ENCODE measurements at places on chromosomes 2 and 18.

DNA sequence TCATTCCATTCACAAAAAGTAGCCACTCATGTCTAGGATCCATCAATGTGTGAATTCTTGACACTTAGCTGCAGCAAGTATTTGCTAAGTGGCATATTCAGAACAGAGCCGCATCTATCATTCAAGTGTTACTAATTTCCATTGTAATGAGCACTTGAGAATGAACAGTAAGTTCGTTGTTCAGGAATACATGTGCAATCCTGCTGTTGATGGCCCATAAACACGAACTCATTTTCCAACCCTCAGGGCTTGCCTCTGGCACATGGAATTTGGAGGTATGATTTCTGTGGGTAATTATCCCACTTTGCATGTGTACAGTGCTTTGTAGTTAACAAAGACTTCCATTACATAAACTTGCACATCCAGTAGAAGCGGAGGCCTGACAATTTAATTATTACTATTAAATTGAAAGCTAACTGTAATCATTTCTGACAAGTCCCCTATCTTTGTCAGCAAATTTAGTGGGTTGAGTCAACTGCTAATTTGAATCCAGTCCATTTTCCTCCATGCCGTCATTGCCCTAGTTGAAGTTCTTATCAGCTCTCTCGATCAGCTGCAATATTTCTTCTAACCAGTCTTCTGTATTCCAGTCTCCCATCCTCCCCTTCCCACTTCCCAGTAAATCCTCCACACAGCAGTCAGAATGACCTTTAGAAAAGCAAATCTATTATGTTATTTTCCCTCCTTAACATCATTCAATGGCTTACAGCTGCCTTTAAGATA lies 116.0 kb upstream of the AQP4 start:
- no peak for DNase-seq

DNA sequence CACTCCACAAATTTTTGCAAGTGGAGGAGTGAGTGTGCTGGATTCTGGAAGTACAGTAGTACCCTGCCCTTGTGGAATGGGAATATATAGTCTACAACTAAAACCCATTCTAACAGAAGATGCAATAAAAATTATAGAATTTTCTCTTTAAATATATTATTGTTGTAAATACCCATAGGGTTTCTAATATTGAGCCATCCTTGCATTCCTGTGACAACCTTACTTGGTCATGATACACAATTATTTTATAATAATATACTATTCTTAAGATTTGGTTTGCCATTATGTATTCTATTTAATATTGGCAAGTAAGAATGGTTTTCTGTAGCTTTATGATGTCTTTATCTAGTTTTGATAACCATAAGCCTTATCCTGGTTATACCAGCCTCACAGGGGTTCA lies 52.2 kb downstream of the EML6 start:
- DNase-seq: no peak

DNA sequence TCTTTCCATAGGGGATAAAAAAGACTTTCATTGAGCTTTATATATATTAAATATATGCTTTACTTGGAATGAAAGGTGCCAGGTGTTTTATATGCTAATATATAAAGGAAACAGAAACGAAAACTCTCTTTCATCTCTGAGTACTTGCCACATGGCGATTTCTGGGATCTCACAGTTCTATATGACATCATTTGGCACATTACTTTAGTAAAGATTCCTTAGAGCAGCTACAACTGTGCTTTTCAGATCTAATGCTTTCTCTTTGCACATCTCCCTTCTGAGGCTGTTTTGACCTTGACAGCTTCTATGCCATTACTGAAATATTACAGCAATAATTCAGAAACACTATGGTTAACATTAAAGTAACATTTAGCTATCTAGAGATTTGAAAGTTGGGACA lies 1082.9 kb upstream of the CDH2 start:
- DNase-seq: no peak

DNA sequence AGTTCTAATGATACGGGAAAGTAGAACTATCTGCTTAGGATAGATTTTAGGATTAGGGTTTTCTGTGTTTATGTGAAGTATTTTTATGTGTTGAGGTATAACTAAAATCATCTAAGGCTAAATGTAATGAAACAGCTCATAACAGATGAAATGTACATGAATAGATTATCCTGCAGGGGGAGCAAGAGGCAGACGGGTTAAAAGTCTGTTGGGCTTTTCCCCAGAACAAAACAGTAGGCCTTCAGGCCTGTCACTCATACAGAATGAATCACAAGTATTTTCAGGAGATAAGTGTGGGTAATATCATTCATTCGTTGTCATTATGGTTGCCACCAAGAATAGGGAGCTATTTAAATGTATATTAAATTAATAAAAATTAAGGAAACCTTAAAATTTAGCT lies 107.9 kb upstream of the IL1R2 start:
- no peak for DNase-seq

DNA sequence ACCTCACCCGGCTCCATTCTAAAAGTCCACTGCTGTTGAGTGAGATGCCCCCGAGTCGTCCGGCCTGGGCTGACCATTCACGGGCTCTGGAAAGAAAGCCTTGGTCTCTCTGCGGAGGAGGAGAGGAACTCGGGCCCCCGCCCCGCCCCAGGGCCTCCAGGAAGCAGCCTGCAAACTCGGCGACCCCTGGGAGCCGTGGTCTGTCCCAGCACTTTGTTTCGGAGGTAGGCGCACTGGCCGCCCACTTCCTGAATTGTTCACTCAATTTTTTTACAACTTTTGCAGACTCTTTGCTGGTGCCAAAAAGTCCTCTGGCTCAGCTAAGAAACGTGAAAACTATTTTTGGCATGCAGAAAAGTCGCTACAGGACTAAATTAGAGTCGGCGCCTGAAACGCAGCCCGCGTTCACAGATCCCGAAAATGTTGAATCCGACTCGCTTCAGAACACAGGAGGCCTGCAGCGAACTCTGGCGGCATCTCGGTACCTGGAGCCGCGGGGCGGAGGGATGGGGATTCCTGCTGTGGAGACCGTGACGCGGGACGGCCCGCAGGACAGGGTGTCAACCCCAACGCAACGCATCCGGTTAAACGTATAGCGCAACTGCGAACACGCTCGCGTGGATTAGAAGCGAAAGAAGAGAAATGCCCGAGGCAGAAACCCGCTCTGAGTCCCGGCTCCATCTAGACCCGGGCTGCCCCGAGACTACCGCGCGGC lies 1.5 kb downstream of the PXDN start:
- DNase-seq: no peak

DNA sequence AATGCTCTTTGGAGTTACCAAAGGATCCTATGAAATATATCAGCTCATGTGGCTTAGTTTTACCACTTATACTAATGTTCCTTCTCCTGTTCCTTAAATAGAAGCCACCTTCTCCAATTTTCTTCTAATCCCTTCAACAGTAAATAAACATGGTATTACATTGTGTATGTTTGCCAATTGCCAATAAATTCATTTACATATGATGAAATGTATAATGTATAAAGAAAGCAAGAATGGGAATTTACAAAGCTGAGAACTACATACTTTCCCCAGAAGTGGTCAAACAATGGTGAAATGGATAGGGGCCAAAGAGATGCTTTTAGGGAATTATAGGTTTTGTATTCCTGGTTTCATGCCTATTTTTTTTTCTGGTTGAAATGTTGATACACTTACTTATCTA lies 894.2 kb upstream of the CRIM1 start:
- DNase-seq: no peak

DNA sequence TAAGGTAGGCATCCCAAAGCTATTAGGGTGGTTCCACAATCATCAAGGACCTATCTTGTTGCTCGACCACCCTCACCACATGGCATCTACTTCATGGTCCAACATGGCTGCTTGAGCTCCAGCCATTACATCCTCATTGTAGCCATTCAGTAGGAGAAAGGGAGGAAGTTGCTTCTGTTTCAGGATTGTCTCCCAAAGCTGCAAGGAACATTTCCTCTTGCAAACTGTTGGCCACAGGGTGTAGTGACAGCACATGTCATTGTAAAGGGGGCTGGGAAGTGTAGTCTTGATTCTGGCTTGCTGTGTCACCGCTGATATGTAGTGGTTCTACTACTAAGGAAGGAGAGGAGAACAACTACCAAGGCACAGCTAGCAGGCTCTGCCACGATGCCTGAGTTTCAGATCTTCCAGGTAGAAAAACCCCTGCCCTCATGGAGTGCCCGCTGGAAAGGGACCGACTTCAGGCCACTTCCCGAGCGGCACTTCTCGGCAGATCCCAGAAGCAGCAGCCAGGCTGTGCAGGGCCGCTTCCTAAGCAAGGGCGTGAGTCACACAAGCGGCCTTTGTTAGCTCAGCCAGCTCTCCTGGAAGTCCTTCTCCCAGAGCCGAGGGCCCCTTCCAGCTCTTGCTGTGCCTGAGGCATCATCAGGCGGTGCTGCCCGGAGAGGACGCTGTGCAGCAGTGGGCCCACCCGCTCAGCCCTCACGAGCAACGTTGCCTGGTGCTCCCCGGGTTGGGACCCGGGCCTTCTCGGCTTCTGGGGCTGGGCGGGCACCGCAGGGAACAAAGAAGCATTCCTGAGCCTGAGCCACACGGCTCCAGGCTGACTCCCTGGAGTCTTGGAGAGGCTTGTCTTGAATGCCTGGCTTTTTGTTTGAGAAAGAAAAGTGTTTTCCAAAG lies 58.2 kb downstream of the HS6ST1 start:
- DNase-seq: no peak

DNA sequence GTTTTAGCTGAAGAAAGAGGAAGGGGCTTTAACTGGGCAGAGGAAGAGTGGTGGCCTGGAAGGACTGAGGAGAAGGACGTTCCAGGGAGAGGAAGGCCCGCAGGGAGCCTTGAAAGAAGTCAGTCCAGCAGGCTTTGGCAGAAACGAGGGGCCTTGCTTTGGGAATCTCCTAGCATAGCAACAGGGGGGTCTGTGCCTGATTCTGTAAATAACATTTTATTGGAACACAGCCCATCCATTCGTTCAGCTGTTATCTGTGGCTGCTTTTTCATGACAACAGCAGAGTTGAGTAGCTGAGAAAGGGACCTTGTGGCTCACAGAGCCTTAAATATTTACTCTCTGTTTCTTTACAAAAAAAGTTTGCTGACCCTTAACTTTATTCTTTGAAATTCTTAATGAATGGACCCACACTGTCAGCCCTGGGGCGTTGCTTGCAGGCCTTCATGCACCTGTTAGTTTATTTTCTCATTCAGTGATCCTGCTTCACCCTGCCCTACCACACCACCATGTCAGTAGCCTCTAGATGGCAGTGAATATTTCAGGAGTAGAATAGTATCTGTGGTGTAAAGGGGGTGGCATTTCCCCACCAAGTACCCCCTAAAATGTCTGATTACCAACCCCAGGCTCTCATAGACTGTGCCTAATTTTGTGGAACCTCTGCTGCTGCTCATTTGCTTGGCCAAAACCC lies 61.0 kb downstream of the MGAT5 start:
- DNase-seq: no peak

DNA sequence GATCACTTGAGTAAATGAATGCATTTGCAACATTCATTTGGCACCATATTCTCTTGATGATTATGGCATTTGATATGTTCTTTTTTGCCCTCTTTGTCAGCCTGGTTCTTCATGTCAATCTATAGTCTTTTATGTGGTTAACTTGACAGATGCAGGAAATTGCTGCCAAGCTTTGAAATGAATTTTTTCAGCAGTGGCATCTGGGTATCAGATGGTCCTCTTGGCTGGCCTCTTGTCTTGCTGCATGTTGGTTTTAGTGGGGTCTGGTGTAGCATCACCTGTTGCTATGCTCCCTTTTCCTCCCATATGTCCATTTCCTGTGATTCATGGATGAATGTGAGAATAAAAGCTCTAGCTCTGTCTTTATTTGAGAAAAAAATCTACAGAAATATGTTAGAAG lies 119.9 kb downstream of the DPP4 start:
- no peak for DNase-seq

DNA sequence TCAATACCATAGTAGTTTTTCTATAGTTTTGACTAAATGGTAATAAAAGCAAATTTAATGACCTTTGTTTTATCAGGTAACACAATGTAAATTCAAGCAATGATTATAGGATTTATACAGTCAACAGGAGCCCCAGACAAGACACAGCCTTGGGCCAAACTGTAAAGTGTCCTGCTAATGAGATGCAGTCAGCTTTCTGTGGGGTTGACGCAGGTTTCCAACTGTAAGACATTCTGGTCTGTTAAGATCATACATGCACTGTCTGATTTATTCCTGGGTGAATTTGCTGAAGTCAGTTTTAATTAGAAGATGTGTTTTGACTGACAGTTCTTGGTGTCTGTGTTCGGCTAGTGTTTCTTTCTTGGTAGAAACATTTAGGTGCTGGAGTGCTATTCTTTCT lies 180.3 kb downstream of the SNTG2 start:
- DNase-seq: no peak

DNA sequence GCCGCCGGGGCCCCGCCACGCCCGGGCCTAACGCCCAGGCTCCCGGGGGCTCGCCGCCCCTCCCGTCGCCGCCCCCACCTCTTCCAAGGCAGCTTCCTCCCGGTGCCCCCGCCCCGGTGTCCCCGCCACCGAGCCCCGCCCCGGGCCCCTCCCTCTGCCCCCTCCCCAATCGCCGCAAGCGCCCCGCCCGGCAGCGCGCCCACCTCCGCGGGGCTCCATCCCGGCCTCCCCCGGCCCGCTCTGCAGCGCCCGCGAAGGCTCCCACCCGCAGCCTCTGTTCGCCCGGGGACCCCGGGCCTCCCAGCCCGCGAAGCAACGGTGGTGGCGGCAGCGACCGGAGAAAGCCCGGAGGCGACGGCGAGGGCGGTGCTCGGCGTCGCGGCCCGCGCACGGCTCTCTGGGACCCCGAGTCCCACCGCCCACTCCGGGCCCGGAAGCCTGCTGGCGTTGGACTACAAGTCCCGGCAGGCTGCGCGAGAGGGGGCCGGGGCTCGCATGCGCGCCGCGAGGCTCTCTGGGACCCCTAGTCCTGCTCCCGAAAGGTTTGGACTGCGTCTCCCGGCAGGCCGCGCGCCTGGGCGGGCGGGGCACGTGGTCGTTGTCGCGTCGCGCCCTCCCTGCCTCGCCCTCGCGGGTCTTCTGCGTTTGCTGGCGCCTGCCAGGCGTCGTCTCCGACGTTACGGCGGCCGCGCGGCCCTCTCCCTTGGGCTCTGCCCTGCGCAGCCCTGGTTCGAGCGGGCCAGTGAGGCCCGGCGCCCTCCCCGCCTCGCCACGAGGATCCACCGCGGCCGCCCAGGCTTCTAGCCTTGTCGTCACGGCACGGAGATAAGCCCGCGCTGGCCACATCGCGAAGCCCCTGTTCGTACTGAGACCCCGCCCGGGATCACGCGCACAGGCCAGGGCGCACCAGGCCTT lies at the start of gene STK25:
TSS of gene STK25 (minus strand) at position 345 of the 915 bp plus-strand sequence. CDS start 549 bp downstream, outside the sequence.
- peak; percentile 88 for DNase-seq

DNA sequence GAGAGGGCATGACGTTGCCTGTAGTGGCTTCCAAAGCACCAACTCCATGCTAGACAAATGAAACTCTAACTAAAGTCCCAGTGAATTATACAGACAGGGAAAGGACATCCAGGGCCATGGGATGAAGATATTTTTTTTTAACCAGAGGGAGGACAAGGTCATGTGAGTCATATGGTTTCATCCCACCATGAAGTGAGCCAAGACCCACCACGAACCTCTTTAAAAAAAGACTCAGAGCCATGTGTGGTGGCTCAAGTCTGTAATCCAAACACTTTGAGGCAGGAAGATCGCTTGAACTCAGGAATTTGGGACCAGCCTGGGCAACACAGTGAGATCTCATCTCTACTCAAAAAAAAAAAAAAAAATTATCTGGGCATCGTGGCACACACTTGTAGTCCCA lies 115.2 kb downstream of the LIPG start:
- no peak for DNase-seq
